ENCODE measurements at places on chromosomes 5 and 9.

DNA sequence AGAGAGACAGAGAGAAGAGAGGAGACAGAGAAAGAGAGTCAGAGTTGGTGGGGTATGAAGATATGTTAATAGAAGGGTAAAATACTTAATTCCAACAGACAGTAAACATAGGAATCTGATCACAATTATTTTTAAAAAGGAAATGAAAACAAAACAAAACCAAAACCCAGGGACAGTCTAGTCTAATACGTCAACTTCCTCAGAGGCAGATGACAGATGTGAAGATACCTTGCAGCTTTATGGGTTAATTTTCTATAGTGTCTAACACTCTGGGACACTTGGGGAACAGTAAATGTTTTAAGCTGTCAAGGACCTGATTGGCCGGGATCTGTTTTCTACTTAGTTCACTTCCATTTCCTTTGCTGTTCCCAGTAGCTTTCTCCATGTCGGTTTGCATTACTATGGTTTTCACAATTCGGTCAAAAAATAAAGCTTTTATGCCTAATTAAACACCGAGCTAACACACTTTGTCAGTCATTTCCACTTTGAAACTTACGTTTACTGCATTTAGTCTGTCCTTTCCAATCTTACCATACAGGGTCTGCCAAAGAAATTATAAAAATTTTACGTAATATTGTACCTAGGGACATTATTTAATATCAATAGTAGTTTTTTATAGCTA is 216.5 kb downstream of the MCTP1 start:
- DNase-seq: no peak

DNA sequence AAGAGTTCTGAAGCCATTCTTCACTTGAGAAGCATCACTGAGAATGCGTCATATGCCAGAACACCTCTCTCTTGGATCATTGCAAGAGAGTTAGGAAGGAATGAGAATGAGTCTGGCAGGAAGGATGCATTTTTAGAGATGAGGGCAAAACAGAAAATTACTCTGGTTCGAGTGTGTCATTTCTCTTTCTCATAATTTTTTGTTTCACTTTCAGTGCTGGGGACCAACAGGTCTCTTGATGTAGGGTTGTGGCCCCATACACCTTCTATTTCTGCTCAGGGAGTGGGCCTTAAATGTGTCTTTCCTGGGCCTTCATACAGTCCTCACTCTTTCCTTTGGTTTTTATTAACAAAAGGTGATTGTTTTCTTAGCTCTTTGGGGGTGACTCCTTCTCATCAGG is 302.4 kb downstream of the NR3C1 start:
- no peak for DNase-seq

DNA sequence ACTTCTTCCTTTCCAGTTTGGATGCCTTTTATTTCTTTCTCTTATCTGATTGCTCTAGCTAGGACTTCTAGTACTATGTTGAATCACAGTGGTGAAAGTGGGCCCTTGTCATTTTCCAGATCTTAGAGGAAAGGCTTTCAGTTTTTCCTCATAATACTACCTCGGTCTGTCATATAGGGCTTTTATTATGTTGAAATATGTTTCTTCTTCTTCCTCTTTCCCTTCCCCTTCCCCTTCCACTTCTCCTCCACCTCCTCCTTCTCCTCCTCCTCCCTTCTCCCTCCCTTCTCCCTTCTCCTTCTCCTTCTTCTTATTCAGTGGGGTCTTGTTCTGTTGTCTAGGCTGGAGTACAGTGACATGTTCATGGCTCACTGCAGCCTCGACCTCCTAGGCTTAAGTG is 9.2 kb upstream of the TERT start:
- no peak for DNase-seq

- no peak for DNase-seq
These were observed 587.0 kb upstream of the ADAMTS16 start for GRCh38 chr5:4553130-4553529.

GRCh38 chr5:149126906-149127305 is 14.4 kb upstream of the ABLIM3 start:
- no peak for DNase-seq

- no peak for DNase-seq
These were observed 157.4 kb downstream of the RMI1 start for GRCh38 chr9:84137968-84138367.

- no peak for DNase-seq
These were observed 18.1 kb downstream of the OCLN start for GRCh38 chr5:69510694-69511093.

GRCh38 chr9:87792831-87793288 is 66.9 kb downstream of the CTSL start:
- peak; percentile 67 for DNase-seq

- DNase-seq: no peak
These were observed 337.4 kb upstream of the PUM3 start for GRCh38 chr9:3181049-3181953.

DNA sequence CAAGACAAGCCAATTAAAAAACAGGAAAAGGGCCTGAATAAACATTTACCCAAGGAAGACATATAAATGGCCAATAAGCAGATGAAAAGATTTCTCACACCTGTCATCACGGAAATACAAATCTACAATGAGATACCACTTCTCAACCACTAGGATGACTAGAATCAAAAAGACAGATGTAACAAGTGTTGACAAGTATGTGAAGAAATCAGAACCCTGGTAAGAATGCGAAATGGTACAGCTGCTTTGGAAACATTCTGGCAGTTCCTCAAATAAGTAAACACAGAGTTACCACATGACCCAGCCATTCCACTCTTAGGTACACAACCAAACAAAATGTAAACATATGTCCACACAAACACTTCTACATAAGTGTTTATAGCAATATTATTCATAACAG is 32.5 kb downstream of the LEAP2 start:
- DNase-seq: no peak

- no peak for DNase-seq
These were observed 46.6 kb downstream of the TMEM252 start for GRCh38 chr9:68493958-68494577.

DNA sequence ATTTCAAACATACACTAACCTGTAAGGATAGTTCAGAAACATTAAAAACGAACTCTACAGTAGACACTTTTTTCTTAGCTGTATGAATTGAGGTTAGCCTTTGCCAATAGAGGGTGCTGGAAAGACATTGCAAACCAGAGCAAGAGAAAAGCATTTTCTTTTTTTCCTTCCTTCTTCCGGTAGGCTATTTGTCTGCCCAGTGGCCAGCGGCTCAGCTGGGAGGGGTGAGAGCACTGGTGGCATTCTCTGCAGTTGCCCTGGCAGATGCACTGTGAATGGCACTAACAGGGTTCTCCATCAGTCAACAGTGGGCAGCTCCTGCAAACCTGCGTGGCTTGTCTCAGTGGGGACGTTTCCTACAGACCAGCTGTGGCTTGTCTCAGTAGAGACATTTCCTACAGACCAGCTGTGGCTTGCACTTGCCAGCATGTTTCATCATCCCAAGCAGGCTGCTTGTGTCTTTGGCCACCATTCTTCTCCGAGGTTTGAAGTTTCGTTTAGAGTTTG is 984.5 kb upstream of the CDH18 start:
- peak; percentile 60 for DNase-seq

GRCh38 chr5:12460493-12461261 is 556.4 kb upstream of the CTNND2 start:
- no peak for DNase-seq

- no peak for DNase-seq
These were observed 35.5 kb downstream of the CAMK4 start for GRCh38 chr5:111259636-111260035.

- DNase-seq: no peak
These were observed 72.4 kb downstream of the KIAA0825 start for GRCh38 chr5:94545870-94546625.

GRCh38 chr5:173515526-173515925 is 100.9 kb downstream of the BOD1 start:
- no peak for DNase-seq

DNA sequence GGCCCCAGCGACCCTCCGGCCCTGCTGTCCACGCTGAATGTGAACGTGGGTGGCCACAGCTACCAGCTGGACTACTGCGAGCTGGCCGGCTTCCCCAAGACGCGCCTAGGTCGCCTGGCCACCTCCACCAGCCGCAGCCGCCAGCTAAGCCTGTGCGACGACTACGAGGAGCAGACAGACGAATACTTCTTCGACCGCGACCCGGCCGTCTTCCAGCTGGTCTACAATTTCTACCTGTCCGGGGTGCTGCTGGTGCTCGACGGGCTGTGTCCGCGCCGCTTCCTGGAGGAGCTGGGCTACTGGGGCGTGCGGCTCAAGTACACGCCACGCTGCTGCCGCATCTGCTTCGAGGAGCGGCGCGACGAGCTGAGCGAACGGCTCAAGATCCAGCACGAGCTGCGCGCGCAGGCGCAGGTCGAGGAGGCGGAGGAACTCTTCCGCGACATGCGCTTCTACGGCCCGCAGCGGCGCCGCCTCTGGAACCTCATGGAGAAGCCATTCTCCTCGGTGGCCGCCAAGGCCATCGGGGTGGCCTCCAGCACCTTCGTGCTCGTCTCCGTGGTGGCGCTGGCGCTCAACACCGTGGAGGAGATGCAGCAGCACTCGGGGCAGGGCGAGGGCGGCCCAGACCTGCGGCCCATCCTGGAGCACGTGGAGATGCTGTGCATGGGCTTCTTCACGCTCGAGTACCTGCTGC is 839 bp downstream of the KCNV2 start:
- DNase-seq: no peak

- DNase-seq: no peak
These were observed 45.5 kb downstream of the GPBP1 start for GRCh38 chr5:57219386-57219785.

DNA sequence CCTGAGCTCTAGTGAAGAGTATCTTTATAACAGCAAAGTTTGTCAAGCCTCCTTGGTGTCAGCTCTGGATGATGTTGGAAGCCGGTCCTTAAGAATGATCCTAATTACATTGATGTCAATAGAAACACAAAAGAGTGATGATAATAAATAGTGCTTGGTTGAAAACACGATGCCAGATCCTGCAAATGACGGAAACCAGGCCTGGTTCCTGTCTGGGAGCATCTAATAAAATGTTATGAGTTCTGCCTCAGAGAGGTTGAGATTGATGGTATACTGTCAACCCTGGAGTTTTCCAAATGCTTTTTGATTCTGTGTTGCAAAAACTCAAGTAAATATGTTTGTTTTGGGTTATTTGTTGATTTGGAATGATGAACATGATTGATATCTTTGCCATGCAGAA is 23.3 kb downstream of the HMHB1 start:
- DNase-seq: no peak

DNA sequence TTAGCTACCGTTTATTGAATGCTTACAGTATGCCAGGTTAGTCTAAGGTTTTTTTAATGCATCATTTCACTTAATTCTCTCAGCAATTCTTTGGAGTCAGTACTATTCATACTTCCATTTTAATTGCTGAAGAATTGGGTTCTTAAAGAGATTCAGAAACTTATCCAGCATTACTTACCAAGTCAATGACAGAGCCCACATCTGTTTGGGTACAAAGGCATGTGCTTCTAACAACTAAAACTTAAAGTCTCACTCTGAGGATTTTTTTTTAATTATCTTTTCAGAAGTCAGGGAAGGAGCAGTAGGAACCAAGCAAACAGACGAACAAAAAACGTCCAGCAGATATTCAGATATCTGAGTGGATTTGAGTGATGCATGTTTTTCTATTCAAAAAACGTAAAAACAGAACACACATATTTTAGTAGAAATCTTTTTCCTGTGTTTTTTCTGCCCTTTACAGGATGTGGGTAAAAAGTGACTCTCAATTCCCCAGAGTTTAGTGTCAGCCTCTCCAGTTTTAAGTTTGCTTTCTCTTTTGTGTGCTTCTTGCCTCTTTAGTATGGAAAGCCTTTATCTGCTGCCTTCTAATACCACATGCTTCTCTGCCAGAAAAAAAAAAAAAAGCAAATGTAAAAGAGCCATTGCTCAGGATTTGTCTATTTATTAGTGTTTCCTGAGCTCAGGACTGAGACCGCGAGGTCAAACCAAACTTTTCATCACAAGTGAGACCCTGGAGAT is 118.0 kb downstream of the PRKACG start:
- no peak for DNase-seq

GRCh38 chr5:7473668-7474215 is 77.8 kb downstream of the ADCY2 start:
- DNase-seq: no peak

DNA sequence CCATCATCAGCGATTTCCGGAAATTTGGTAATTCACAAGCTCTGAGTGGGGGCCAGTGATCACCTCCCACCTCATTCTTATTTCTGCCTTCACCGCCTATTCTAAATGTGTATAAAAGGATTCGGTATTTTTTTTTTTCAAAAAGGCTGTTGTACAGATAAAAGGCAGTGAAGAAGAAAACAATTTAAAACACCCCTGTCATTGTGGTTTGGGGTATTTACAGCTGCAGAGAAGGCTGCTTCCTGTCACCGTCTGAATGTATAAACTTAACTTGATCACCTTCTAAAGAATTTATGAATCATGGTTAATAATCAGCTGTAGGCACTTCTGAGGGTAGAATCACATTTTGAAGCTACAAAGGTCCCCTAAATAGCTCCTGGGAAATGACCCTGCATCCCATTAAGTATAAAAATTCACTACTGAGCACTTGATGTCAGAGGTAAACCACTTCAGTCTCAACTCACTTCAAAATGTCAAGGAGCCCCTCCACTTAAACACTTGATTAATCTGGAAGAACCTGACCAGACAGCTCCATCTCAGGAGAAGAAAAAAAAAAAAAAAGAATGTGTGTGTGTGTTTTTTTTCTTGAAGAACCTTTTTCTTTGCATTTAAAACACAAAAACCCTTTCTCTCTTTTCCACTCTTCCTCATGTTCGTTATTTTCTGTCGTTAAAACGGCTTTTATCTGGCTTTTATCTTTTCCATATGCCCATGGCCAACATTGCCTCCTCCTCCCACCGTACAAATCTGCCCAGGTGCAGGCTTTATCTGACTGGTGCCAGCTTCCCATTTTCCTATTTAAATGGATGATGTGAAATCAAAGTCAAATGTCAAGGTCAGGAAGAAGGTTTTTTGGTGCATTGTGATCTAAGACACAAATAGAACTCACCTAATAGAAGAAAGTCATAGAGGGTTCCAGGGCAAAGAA is 291.2 kb downstream of the IRX1 start:
- DNase-seq: no peak

- DNase-seq: no peak
These were observed 117.7 kb upstream of the MPDZ start for GRCh38 chr9:13397220-13397619.

DNA sequence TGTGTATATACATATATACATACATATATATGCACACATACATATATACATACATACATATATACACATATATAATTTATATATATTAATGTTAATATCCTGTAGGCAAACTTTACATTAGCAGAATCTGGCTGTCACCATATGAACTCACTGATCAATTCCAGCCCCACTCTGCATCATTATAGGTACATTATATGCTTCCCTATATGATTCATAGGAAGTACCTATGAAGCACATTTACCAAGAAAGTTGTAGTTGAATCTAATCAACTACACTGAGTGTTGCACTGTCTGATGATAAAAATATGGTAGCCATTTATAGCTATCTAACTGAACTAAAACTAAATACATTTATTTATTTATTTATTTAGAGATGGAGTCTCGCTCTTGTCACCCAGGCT is 5.5 kb upstream of the SPATA6L start:
- DNase-seq: no peak
